Endodermal cell (in vitro differentiated cells): ENCODE measurements at places on chromosomes 2 and 18. TPM values are rescaled to one million over a fixed set of nuclear protein-coding genes. Genes with fewer than 3 reads are reported as not detected.

GRCh38 chr2:88865801-88866371 is 174.4 kb downstream of the RPIA start:
- no peak for DNase-seq

DNA sequence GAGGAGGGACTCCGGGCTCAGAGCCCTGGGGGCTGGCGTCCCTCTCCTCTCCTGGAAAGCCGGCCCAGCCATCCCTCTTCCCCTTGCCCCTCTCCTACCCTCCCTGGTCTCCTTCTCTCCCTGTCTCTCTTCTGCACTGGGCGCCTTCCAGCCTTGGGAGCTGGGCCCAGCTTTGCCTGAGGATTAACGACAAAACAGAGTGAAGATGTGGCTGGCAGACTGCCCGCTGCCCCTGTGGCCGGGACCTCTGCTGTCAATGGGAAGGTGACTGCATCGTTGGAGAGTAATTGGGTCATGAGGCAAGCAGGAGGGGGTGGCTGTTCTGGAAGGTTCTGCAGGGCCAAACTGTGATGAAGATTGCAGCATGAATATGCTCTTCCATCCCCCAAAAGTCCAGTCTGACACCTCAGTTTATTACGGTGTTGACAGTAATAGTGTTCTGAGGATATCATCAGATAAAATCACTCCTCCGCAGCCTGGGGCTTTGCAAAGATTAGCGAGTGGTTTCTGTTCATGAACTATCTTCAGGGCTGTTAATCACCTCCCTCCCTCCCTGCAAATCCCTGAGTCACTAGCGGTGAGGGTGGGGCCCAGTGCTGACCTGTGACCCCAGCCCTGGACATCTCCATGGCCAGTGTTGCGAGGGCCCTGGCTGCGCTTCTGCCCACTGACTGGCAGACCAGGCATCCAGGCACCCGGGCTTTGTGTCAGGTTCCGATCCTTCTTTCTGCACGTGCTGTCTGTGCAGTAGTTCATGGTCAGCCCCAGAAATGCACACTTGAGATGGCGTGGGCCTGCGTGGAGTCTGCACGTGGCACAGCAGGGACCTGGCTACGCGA is 23.0 kb downstream of the RTP5 start:
- no peak for DNase-seq

DNA sequence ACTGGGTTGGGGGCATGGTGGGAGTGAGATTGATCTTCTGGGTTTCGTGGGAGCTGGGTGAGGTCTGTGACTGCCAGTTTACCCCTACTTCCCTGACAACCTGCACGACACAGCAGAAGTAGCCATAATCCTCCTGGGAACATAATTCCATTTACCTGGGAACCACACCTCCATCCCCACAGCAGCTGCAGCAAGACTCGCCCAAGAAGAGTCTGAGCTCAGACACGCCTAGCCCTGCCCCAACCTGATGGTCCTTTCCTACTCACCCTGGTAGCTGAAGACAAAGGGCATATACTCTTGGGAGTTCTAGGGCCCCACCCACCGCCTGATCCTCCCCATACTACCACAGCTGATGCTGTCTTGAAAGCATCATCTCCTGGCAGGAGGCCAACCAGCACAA is 43.8 kb downstream of the FLACC1 start:
- DNase-seq = no peak

GRCh38 chr2:207892716-207893402 is 123.2 kb upstream of the FZD5 start:
- DNase-seq = no peak

DNA sequence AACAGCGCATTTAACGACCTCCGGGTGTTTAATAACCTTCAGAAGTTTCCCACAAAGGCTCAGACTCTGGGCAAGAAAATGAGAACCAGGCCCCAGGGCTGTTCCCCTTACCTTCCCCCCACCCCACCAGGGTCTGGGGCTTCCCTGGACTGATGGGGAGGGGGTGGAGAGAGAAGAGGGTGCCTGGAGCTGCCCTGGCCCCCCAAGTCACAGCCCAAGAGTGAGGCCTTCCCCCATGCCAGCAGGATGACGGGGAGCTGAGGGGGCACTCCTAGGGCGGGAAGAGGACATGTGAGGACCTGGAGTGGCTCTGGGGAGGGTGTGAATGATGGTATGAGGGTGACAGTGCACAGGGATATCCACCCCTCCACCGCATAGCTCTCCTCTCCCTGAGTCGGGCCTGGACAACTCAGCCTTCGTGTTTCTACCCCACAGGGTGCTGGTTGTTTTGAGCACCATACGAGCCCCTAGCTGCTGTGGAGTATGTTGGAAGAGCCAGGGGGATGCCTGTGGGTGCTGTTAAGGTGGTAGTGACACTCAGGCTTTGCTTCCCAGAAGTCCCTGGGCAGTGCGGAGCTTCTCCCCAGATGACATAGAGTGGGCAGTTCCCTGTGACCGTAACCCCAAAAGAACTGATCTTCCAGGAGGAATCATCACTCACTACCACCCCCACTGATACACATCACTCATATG is 3.9 kb downstream of the PKDCC start:
- DNase-seq = no peak

- no peak for DNase-seq
Measured at GRCh38 chr2:15776629-15776919, 163.8 kb upstream of the MYCN start.

The SCN3A gene
- total RNA-seq = 0.09 and 0.16 TPM in 2 replicates

- DNase-seq = no peak
Measured at GRCh38 chr2:75752828-75753227, 42.1 kb upstream of the GCFC2 start.

DNA sequence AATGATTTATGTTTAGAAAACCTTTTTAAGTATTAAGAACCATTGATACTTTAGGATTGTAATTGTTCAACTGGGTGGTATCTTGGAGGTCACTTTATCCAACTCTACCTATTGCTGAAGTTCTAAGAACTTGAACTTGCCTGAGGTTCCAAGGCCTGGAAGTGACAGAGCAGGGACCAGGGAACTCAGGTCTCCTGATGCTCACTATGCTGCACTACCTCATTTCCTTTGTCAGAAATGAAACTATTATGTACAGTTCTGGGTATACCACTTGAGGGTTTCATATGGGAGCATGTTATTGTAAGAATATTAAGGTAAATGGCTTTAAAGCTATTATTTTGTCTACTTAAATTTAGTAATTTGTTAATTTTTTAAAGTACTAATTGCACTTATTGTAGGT is 3.0 kb downstream of the MBD5 start:
- DNase-seq = no peak

- DNase-seq = peak; percentile 74
Measured at GRCh38 chr2:20447437-20448245, 767 bp downstream of the RHOB start.

GRCh38 chr2:52341732-52342131 is 1309.8 kb upstream of the NRXN1 start:
- no peak for DNase-seq

The PCARE gene
- 0.09 and 0.11 TPM in 2 replicates for total RNA-seq

DNA sequence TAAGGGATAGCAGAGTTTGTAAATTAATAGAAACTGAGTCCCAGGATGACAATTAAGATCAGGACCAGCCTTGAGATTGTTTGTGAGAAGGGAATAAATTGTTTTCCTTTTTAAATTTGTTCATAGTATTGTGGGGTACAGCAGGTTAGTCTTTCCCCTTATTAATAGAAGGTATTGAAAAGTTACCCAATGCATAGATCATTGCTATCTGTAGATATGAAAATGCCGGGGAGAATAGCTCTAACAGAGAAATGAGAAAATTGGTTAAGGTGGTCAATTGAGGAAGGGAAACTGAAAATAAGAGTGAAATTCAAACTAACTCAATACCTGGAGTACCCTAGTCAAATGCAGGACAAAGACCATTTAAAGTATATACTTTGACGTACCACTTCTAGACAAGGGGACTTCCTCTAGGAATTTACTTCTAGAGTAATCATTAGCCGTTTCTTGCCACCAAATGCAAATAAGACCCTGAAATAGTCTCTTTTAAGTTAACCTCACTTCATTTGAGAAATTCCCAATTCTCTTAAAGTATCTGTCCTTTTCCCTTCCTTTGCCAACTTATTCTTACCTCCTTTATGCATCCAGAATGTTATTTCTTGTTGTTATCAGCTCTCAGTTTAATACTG is 1224.4 kb upstream of the LRRTM1 start:
- DNase-seq = no peak

The CCDC74B gene
- 8.7 and 9.2 TPM in 2 replicates for total RNA-seq

GRCh38 chr2:187989925-187990623 is 301.6 kb upstream of the GULP1 start:
- peak; percentile 67 for DNase-seq

DNA sequence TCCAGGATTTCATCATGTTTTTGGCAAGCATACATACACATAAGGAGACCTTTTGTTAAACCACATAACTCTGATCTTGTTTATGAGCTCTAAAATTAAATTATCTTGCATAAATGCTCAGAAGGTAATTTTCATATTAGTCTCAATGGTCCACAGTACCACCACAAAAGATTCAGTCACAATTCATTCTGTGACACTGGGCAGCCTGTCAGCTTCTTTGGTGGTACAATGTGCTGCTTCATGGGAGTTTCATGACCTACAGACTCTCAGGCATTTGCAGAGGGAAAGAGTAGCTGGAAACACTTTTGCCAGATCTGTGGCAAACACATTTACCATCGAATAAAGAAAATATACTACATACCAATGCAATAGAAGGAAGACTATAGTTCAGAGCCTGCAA is 51.3 kb upstream of the ZNF397 start:
- DNase-seq = no peak

DNA sequence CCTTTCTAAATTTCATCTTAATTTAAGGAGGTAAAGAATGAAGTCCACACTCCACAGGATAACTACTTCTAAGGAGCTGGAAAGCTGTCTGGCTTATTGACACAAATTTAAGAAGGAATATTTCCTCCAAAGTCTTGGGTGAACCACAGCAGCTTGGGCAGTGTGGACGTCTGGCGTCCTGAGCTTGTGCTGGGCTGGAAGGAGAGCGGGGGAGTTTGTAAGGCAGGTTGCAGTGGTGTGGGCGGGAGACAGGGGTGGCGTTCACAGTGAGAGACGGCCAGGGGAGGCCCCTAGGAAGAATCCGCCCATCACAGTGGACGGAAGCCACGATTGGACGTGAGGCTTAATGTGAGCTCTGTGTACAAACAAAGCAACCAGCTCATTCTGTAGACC is 25.7 kb downstream of the ADI1 start:
- DNase-seq = peak; percentile 82

GRCh38 chr2:21395366-21395765 is 271.6 kb downstream of the TDRD15 start:
- peak; percentile 55 for DNase-seq

GRCh38 chr2:176291809-176292283 is 22.6 kb downstream of the MTX2 start:
- DNase-seq = no peak

DNA sequence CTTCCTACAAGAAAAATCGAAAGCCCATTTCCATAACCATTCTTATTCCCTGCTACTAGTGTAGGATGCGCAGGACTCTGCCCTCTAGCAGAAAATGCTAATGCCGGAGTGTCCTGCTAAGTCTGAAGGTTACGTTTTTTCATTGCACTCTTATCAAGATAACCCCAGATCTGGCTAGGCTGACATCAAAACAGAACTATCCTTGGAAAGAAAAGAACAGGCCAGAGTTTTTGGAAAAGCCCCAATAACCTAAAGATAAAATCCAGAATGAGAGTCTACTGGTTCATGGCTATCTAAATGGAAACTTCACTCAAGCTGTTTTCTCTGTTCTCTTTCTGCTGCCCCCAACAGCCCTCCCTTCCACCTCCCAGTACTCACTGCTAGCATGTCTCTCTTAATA is 913 bp downstream of the RNF152 start:
- DNase-seq = no peak

The REG3G gene
- total RNA-seq = not detected in 2 replicates

DNA sequence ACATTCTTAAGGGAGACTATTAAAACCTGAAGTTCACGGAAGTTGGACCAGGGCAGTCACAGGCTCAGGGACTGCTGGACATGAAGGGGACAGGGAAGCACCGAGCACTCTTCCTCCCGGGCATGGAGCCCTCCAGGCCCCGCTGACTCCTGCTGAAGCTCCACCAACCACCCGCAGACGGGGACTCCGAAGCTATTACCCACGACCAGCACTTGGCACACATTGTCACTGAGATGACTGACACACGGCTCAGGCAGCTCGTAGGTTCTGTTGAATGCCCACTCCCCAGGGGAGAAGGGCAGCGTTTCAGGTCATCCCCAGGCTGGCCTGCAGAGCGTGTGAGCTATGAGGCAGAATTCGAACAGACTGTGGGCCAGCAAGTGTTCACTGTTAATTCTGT is 234.8 kb downstream of the NDUFA10 start:
- DNase-seq = peak; percentile 35

- no peak for DNase-seq
Measured at GRCh38 chr2:82000606-82001005, 1696.1 kb upstream of the LRRTM1 start.
